ENCODE measurements at places on chromosomes 3 and 15. TPM values are rescaled to one million over a fixed set of nuclear protein-coding genes. Genes with fewer than 3 reads are reported as not detected.

PODXL2 gene
- 1.1 TPM for total RNA-seq

DNA sequence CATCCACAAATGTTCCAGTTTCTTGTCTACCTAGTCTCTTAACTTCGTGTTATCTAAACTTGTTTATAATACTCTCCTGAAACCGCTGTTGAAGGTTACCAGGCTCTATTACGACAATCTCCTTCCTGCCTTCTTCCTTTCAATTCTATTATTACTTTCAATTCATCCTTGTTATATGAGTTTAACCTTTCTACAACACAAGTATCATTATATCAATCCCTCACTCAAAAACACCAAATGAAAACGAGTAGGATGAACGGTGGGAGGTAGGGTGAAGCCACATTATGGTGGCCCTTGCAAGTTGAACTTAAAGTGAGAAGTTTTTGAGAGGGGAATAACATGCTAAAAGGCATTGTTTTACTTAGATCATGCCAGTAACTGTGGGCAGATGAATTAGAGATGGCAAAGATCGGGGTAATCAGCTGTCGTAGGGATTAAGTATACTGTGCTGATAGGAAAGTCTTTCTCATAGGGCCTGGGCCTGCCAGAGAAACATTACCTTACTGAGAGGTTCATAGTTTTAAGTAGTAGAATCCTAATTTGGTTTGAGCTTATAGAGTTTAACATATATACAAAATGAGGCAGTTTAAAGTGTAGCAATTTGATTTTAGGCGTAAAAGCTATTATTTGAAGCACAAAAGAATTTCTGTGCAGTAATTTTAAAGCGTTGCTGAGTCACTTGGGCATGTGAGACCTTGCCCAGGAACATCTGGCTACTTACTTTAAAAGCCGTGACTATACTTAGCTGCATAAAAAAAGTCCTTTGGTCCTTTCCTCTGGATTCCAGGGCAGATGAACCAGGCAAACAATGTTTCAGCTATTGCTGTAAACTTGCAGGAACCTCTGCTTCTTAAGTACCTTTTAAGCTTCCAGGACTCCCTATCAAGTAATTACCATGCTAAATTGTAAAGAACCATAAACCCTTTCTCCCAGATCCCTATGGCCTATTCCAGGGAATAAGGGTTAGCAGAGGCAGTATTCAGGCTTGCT is 3.3 kb upstream of the CEP97 start:
- no peaks in the 10 kb centered on the region for H3K36me3 ChIP-seq
- H3K27ac ChIP-seq = peak overlapping the region; percentile 94
- no peaks in the 10 kb centered on the region for H3K27me3 ChIP-seq

CPNE9 gene
- total RNA-seq = not detected

GRCh38 chr3:14439501-14440167 is 37.2 kb downstream of the SLC6A6 start:
- no peak for DNase-seq
- H3K4me3 ChIP-seq = no peak overlapping the region
- peaks cover 6% of the 10 kb centered on the region for H3K36me3 ChIP-seq
- no peak overlapping the region for H3K27ac ChIP-seq

CLDN16 gene
- total RNA-seq = not detected

SLC22A14 gene
- not detected for total RNA-seq

- H3K27me3 ChIP-seq = peaks cover 2% of the 10 kb centered on the region
- H3K4me1 ChIP-seq = no peaks in the 10 kb centered on the region
- H3K36me3 ChIP-seq = no peaks in the 10 kb centered on the region
- no peak for DNase-seq
- H3K27ac ChIP-seq = no peak overlapping the region
- H3K4me3 ChIP-seq = no peak overlapping the region
Measured at GRCh38 chr3:45758871-45759270, 37.5 kb downstream of the SLC6A20 start.

RPL15 gene
- total RNA-seq = 2,959 TPM

GRCh38 chr3:49793486-49794085 is 6.1 kb downstream of the CDHR4 start:
- no peaks in the 10 kb centered on the region for H3K27me3 ChIP-seq
- no peak overlapping the region for H3K4me3 ChIP-seq
- no peaks in the 10 kb centered on the region for H3K36me3 ChIP-seq
- no peak for DNase-seq
- no peak overlapping the region for H3K27ac ChIP-seq
- H3K4me1 ChIP-seq = peaks cover 4% of the 10 kb centered on the region

DNA sequence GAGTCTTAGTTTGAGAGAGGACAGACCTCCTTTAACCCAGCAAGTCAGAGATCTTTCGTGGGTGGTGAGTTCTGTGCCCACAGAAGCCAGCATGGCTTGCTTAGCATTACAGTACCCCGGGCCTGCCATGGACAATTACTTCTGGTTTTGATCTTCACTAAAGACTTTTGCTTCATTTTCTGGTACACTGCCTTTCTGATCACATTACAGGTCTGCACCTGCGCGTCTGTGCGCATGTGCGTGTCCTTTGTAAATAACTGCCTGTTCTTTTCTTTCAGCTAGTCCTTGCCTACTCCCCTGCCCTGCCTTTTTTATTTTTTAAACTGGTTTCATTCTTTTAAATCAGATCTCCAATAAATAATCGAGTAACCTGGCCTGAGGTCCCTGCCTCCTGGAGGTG is 57.1 kb upstream of the CMTM8 start:
- no peak overlapping the region for H3K4me3 ChIP-seq
- no peak for DNase-seq

- no peaks in the 10 kb centered on the region for H3K36me3 ChIP-seq
- no peak overlapping the region for H3K27ac ChIP-seq
- H3K27me3 ChIP-seq = peaks cover 7% of the 10 kb centered on the region
- H3K4me1 ChIP-seq = no peaks in the 10 kb centered on the region
Measured at GRCh38 chr3:107826727-107827126, 264.1 kb downstream of the CD47 start.

GRCh38 chr15:69161878-69162213 is 1.4 kb downstream of the GLCE start:
- H3K36me3 ChIP-seq = no peaks in the 10 kb centered on the region
- no peak overlapping the region for H3K27ac ChIP-seq
- H3K4me1 ChIP-seq = peaks cover 18% of the 10 kb centered on the region
- H3K4me3 ChIP-seq = peak overlapping the region; percentile 88

- H3K36me3 ChIP-seq = no peaks in the 10 kb centered on the region
- H3K4me3 ChIP-seq = peak within 1 kb of the TSS; percentile 74
- peaks cover 51% of the 10 kb centered on the region for H3K4me1 ChIP-seq
- H3K27me3 ChIP-seq = peaks cover 22% of the 10 kb centered on the region
- DNase-seq = peak; percentile 74
Measured at GRCh38 chr3:194685718-194686413, at the start of gene FAM43A. Gene FAM43A, plus strand, starts transcription at chr3:194685883. Its CDS starts 944 bp downstream, at chr3:194686827.

ALCAM gene
- total RNA-seq = 17.5 TPM

DNA sequence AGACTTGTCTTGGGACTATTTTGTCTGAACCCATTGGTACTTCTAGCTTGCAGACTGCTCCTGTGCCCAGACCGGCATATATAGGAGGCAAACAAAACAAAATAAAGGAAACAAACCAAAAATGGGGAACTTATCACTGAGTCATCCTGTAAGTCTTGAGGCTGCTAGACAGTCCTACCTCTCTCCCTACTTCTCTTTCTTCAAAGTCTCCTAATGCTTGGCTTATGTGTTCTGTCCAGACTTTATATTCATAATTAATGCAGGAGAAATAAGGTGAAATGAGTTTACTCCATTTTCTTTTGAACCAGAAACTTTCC is 266.2 kb downstream of the ZNF385D start:
- DNase-seq = no peak
- H3K27ac ChIP-seq = no peak overlapping the region
- no peaks in the 10 kb centered on the region for H3K27me3 ChIP-seq
- H3K4me3 ChIP-seq = no peak overlapping the region
- no peaks in the 10 kb centered on the region for H3K4me1 ChIP-seq

GRCh38 chr15:45729141-45729540 is 94.3 kb downstream of the SQOR start:
- no peaks in the 10 kb centered on the region for H3K36me3 ChIP-seq
- no peaks in the 10 kb centered on the region for H3K4me1 ChIP-seq
- H3K27me3 ChIP-seq = peaks cover 8% of the 10 kb centered on the region
- no peak overlapping the region for H3K4me3 ChIP-seq
- H3K27ac ChIP-seq = no peak overlapping the region

TMEM212 gene
- not detected for total RNA-seq

FEZF2 gene
- total RNA-seq = not detected

GRCh38 chr3:23747841-23748240 is 57.9 kb upstream of the UBE2E1 start:
- H3K27ac ChIP-seq = no peak overlapping the region
- H3K36me3 ChIP-seq = no peaks in the 10 kb centered on the region
- H3K4me3 ChIP-seq = no peak overlapping the region

TIPIN gene
- total RNA-seq = 33.8 TPM

GRCh38 chr3:124078953-124079911 is 87.3 kb upstream of the ROPN1 start:
- peak; percentile 41 for DNase-seq
- H3K36me3 ChIP-seq = no peaks in the 10 kb centered on the region
- H3K27me3 ChIP-seq = peaks cover 9% of the 10 kb centered on the region
- H3K4me3 ChIP-seq = no peak overlapping the region
- no peaks in the 10 kb centered on the region for H3K4me1 ChIP-seq

Data from activated naive CD4-positive, alpha-beta T cell treated with anti-CD3 and anti-CD28 coated beads for 36 hours (primary cell).